Skin of body (tissue), 3 donors: ENCODE measurements at places on chromosomes 12 and 14.

GRCh38 chr12:92554158-92555073 lies 148.4 kb upstream of the PLEKHG7 start:
- peak; percentile 64 for DNase-seq

DNA sequence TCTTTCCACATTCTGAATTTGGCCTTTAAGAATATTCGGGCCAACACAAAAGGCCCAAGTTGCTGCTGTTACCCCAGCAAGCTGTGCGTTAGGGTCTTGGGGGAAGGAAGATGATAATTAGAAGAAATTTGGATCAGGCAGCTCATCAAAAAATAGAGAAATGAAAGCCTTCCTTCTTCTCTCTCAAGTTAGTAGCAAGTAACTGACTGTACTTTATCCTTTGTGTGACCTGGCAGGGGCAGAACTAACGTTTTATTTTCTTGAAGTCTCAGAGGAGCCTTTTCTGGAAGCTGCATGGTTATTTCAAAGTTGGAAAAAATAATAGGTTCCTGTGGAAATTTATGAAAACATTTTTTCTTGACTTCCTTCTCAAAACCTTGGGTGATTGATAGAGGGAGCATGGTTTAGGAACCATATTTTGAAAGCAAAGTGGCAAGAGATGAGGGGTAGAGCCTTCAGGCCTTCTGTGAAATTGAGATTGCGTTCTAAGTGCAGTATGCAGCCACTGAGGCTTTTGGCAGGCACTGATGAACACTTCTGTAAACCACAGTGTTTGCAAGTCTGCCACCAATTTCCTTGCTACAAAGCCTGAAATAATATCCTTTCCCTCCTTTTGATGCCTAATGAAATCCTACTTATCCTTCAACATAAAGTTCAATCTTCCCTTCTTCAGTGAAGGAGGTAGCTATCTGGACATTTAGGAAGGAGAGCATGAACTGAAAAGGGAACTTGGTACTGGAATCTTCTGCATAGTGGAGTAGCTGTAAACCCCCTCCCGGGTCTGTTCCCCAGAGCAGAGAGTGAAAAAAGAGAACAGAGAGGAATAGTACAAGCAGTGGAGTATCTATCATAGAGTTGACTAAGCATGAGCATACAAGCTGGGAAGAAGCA lies 123.2 kb downstream of the FGD4 start:
- DNase-seq: peak; percentile 2

- no peak for DNase-seq
These were observed 411.7 kb downstream of the TMEM117 start for GRCh38 chr12:44247588-44247987.

GRCh38 chr14:105281371-105282097 lies 19.3 kb downstream of the BRF1 start:
- peak; percentile 49 for DNase-seq

DNA sequence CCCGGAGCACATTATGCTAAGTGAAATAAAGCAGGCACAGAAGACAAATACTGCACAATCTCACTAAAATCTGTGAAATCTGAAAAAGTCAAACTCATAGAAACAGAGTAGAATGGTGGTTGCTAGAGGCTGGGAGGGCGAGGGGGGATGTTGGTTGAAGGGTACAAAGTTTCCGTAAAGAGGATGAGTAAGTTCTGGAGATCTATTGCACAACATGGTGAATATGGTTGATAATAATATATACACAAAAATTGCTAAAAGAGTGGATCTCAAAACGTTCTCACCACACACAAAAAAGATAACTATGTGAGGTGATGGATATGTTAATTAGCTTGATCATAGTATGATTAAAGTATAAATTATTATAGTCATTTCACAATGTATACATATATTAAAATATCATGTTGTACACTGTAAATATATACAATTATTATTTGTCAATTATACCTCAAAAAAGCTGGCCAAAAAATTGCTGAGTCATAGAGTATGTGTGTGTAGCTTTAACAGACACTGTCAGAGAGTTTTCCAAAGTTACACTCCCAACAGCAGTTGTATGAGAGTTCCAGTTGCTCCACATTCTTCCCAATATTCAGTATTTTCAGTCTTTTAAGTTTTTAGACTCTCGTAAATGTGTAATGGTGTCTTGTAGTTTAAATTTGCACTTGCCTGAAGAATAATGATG lies 19.3 kb upstream of the SIX1 start:
- DNase-seq: no peak

DNA sequence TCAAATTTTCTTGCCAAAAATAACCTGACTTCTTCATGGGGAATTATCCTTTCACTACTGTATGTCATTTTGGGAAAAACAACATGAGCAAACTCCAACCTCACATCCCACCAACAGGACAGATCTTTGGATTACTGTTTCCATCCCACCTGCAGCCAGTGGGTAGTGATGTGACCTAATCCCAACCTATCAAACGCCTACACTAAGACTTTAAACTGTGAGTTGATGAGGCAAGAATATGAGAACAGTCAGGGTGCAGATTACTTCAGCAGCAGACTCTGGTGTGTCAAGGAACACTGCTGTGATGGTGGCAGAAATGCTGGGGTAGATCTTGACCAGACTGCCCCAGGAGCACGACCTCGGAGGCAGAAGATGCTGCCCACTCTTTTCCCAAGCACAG lies 293.2 kb downstream of the DUSP6 start:
- no peak for DNase-seq

DNA sequence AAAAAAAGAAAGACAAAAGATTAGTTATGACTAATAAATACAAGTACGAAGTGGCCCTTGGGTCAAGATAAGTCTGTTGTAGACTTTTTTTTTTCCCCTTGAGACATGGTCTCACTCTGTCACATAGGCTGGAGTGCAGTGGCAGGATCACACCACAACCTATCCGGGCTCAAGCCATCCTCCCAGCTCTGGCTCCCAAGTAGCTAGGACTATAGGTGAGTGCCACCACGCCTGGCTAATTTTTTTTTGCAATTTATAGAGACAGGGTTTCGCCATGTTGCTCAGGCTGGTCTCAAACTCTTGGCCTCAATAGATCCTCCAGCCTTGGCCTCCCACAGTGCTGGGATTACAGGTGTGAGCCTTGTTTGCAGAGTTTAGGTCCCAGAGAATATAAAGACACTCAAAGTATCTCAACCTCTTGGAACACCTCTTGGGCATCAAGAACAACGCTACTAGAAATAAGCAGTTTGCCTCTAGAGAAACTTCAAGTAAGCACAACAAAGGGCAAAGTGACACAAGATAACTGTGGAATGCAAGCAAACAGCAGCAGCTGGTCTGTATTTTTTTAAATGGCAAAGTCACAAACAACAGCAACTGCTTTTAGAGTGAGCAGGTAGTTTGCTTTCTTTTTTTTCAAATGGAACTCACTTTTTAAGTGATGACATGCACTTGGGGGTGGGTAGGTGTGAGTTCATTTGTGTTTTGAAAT lies 3.9 kb upstream of the MDM2 start:
- no peak for DNase-seq

- DNase-seq: no peak
These were observed 20.2 kb downstream of the TCHP start for GRCh38 chr12:109920261-109920780.

DNA sequence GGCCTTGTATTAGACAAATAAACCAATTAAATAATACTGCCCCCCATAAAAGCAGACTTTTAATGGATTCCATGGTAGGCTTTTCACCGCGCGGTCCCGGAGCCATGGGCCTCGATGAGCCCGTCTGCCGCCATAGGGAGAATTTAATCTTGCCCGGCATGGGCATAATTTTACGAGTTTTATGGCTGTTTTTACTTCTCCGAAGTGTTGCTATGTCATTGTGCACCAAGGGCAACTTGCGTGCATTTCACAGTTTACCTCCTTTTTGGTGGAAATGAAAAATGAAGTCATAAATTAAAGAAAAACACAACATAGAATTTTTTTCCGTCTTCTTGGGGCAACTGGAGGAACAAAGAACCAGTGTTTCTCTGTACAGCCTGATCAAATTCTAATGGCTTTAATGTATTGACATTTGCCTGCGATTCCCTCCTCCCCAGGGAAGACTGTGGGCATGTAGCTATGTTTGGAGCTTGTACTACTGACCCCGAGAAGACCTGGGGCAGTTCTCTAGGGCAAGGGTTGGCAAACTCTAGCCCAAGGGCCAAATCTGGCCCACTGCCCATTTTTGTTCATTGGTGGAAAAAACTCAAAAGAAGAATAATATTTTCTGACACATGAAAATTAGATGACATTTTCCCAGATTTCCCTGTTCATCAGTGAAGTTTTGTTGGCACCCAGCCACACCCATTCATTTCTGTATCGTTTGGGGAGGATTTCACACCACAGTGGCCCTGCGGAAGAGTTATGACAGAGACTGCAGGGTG lies 142.7 kb downstream of the CHST11 start:
- no peak for DNase-seq

DNA sequence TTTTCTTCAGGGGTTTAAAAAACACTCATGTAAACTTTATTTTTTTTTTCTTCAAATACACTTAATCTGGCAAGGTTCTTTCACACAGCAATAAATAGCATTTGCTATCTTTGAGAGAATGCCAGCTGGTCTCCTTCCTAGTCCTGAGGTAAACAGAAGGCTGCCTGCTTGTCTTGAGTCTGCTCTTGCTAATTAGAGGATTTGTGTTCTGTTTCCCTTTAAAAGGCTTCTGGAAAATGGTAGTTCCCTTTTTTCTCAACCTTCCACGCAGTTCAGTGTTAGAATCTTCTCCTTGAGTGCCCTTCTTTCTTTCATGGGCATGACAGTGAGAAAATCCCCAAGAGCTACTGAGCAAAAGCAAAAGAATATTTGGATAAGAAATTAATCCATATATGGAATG lies 92.3 kb upstream of the DCN start:
- peak; percentile 63 for DNase-seq

GRCh38 chr12:105189293-105189692 lies 46.7 kb downstream of the APPL2 start:
- no peak for DNase-seq

- peak; percentile 73 for DNase-seq
These were observed 28.8 kb downstream of the SPRING1 start for GRCh38 chr12:116708826-116709756.

DNA sequence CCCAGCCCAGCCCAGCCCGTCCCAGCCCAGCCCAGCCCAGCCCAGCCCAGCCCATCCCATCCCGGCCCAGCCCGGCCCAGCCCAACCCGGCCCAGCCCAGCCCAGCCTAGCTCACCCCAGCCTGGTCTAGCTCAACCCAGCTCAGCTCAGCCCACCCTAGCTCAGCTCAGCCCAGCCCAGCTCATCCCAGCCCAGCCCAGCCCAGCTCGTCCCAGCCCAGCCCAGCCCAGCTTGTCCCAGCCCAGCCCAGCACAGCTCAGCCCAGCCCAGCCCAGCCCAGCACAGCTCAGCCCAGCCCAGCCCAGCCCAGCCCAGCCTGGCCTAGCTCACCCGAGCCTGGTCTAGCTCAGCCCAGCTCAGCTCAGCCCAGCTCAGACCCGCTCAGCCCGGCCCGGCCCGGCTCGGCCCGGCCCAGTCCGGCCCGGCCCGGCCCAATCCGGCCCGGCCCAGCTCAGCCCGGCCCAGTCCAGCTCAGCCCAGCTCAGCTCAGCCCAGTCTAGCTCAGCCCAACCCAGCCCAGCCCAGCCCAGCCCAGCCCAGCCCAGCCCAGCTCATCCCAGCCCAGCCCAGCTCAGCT lies 184.7 kb downstream of the TMEM121 start:
- no peak for DNase-seq

- DNase-seq: no peak
These were observed 423.6 kb downstream of the BTG1 start for GRCh38 chr12:91722072-91722471.

GRCh38 chr12:41604830-41605229 lies 416.7 kb downstream of the PDZRN4 start:
- no peak for DNase-seq

GRCh38 chr12:121278169-121279070 lies 18.1 kb downstream of the CAMKK2 start:
- DNase-seq: no peak

DNA sequence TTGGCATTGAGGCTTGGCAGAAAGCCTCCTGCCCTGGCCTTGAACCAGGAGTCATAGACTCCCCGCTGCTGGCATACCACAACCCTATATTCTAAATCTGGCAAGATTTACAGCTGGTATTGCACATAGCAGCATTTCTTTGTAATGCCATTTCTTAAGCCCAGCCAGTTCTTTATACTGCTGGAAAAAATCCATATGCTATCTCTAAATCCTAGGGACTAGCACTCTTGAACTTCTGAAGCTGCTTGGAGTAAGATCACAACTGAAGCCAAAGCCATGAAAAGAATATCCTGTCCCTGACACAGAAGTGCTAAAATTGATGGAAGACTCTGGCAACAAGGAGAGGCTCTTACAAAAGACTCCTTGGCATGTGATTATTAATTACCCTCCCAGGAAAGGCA lies 89.3 kb downstream of the KCNC2 start:
- DNase-seq: peak; percentile 83

GRCh38 chr12:42584651-42585111 lies 4.9 kb downstream of the PRICKLE1 start:
- peak; percentile 28 for DNase-seq

DNA sequence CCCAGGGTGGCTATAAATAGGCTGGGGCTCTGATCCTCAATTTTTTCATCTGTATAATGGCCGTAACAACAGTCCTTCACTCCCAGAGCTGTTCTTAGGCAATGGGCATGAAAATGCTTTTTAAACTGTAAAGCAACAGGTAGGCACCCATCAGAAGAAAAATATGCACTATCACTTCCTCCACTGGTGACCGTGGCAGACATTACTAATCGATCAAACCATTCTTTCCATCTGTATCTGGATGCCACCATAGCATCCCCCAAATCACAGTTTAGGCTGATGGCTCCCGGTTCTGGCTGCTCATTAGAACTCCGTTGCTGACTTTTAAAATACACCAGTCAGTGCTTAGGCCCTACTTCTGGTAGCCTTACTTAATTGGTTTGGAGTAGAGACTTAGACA lies 11.2 kb downstream of the KRT71 start:
- DNase-seq: no peak

DNA sequence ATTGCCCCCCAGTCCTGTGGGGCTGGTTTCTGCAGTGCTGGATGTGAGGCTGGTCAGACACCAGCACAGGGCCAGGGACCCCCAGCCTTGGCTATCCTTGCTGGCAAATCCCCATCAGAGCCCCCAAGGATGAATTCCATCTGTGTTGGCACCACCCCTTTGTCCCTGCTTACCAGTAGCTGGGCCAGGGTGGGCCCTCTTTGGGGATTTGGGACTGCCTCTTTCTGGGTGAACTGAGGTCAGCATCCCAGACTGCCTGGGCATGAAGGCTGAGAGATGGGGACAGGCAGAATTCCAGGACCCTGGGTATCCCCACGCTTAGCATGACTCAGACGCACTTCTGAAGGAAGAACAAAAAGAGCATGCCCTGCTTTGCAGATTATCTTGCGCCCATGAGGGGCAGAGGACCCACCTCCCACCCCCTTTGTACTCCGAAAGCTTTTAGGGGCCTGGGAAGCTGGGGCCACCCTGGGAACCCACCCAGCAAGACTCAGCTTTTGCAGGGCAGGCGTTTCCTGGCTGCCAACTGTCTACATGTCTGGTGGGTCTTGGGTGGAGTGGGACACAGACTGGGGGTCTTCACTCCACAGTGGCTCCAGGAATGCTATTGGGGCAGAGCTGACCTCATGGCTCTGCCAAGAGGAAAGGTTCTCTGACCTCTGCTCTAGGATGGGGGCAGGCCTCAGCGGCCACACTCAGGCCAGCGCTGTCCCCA lies 26.8 kb downstream of the RFLNA start:
- DNase-seq: no peak

- no peak for DNase-seq
These were observed 485.6 kb upstream of the TMEM132C start for GRCh38 chr12:127781336-127781735.
